GM23248 (cell line): ENCODE measurements at places on chromosomes 5 and 9.

DNA sequence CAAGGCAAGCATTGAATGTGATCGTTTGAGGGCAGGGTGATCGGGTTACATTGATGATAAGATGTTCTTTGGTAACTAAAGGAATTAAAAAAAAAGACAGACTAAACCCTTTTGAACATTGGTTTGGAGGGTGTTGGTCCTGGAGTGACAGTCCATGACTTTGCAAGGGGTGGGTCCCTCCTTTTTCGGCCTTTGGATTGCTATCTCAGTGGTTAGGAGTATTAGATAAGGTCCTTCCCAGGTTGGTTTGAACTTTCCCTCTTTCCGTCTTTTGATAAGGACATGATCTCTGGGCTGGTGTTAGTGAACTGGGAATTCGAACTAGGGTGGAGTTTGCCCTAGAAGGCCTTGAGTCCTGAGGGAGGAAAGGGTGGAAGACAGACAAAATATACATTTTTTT, 5.4 kb upstream of the ABO start:
- H3K4me3 ChIP-seq: no peak overlapping the region
- H3K27ac ChIP-seq: no peak overlapping the region
- DNase-seq: no peak
- H3K36me3 ChIP-seq: no peaks in the 10 kb centered on the region

DNA sequence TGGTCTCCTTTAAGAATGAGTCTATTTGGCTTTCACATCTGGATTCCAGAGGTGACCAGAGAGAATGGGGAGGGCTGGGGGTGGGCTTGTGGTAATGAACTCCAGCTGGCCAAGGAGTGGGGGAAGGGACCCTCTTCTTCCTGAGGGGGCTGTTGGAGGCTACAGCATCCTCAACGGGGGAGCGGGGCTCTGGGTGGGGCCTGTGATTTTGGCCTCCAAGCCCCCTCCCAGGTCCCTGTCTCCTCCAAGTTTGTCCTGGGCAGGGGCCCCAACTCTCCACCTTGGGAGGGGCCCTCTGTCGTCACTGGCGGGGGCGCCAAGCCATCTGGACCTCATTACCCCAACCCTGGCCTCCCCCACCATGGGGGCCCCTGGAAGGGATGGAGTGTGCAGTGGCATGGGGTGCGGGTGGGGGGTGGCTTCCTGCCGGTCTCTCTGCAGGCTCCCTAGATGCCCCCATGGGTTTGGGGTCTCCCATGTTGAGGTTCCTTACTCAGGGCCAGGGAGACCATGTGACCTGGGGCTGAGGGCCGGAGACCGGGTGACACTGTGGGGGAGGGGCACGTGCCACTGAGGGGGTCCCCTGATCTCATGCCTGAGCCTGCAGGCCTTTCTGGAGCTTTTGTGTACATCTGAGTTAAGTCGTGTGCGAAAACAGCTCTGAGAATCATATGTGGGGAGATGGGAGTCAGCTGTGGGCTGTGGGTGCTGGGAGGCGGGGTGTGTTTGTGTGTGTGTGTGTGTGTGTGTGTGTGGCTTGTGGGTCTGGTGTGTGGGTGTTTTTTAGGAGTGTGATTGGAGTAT, 32.4 kb downstream of the GOLGA2 start:
- no peaks in the 10 kb centered on the region for H3K27me3 ChIP-seq
- peak overlapping the region; percentile 83 for H3K4me3 ChIP-seq
- peaks cover 38% of the 10 kb centered on the region for H3K4me1 ChIP-seq

DNA sequence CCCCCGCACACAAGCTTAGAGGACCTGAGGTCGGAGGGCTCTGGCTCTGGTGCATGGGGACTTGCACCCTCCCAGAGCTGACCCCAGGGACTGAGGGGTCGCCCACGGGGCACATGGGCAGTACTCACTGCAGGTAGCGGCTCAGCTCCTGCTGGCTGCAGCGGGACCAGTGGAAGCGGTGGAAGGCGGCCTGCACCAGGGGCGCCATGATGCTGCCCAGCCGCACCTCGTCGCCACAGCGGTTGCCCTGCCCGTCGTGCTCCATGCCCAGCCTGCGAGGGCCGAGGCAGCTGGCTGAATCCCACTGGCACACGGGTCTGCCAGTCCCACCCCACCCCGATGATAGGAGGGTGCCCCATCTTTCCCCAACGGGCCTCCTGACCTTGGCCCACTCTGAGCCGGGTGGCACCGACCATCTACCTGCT, 93.8 kb downstream of the ZNF354C start:
- DNase-seq: no peak
- 0 out of 2 replicates have a peak, but pooled peaks cover 21% of the 10 kb centered on the region for H3K36me3 ChIP-seq
- no peaks in the 10 kb centered on the region for H3K4me1 ChIP-seq
- H3K4me3 ChIP-seq: no peak overlapping the region
- H3K27ac ChIP-seq: no peak overlapping the region
- no peaks in the 10 kb centered on the region for H3K27me3 ChIP-seq

DNA sequence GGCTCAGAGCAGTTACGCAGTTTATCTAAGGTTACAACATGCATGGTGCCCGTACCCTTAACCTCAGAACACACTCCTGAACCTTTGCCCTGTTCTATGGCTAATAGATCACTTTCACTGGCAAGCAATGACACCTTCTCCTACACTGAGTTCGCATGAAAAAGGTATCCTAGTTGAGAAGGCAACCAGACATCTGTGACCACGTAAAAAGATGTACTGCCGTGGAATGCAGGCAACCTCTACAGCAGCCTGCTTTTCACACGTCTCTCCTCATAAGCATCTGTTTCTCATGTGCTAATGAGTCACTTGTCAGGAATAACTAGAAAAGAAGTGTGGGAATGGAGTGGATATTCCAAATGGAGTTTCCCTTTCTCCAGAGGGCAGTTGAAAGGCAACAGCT, 71.4 kb downstream of the FBXO38 start:
- H3K27me3 ChIP-seq: no peaks in the 10 kb centered on the region
- H3K4me3 ChIP-seq: no peak overlapping the region
- H3K27ac ChIP-seq: no peak overlapping the region
- H3K4me1 ChIP-seq: no peaks in the 10 kb centered on the region

DNA sequence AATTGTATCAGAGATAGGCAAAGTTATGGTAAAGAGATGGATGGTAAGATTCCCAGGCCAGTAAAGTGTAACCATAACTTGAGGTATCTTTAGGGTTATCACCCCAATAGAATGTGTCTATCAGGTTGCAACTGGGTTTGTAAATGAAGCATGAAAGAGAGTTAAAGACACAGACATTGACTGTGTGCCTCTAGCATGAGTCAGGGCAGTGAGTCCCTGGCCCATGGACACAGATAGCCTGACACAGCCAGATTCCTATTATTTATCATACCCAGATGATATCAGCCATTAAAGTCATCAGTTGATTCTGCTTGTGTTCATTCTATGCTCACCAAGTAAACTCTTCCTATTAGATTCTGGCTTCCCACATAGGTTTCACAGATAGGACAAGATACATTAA, 33.5 kb upstream of the SNAPC3 start:
- H3K36me3 ChIP-seq: no peaks in the 10 kb centered on the region
- peak; percentile 19 for DNase-seq
- H3K27ac ChIP-seq: no peak overlapping the region
- H3K27me3 ChIP-seq: no peaks in the 10 kb centered on the region
- no peak overlapping the region for H3K4me3 ChIP-seq

DNA sequence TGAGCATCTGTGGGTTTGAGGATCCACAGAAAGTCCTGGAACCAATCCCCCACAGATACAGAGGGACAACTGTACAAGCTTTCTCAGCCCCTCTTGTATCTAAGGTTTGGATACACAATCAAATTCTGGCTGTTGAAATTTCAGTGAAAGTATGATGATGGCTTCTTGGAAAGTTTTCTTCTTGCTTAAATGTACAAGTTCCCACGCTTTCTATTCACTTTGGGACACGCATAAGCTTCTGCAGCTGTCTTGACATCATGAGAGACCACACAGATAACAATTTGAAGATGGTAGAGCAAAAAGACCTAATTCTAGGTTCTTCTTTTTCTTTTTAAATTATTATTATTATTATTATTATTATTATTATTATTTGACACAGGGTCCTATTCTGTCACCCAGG, 31.6 kb upstream of the ARL15 start:
- no peaks in the 10 kb centered on the region for H3K4me1 ChIP-seq
- H3K27ac ChIP-seq: no peak overlapping the region
- DNase-seq: no peak
- no peak overlapping the region for H3K4me3 ChIP-seq
- H3K27me3 ChIP-seq: no peaks in the 10 kb centered on the region

GRCh38 chr5:145991044-145991575, 54.7 kb downstream of the SH3RF2 start:
- no peaks in the 10 kb centered on the region for H3K4me1 ChIP-seq
- peak; percentile 28 for DNase-seq
- H3K27ac ChIP-seq: no peak overlapping the region
- no peaks in the 10 kb centered on the region for H3K36me3 ChIP-seq

DNA sequence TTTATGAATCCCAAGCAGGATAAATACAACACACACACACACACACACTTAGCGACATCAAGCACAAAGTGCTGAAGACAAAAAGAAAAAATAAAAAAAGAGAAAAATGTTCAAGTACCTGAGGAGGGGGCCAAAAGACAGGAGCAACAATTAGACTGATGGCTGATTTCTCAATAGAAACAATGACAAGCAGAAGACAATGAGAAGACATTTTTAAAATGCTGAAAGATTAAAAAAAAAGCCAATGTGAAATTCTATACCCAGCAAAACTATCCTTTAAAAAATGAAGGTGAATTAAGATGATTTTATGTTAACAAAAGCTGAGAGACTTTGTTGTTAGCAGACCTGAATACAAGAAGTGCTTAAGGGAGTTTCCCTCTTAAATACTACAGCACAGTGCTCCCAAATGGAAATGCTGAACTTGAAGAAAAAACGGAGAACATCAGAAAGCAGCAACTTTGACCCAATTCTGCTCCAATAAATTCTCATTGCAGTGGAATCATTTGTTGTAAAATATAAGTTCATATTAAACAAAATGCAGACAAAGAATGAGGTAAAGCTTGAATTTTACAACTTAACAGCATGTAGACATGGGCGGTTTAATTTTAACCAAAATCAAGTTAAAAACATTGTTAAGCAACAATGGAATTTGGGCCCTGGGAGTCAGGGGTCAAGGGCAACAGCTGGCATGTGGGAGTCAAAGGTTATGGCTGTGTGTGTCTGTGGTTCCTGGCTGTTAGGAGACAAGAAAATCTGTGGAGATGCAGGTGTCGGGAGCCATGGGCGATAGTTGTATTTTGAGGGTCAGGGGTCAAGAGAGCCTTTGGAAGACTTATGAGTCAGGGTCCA, 776 bp upstream of the RANBP17 start:
- H3K36me3 ChIP-seq: no peaks in the 10 kb centered on the region
- DNase-seq: no peak
- no peaks in the 10 kb centered on the region for H3K4me1 ChIP-seq
- no peaks in the 10 kb centered on the region for H3K27me3 ChIP-seq

GRCh38 chr5:150081541-150082283, 4.6 kb downstream of the CSF1R start:
- H3K36me3 ChIP-seq: no peaks in the 10 kb centered on the region
- H3K27me3 ChIP-seq: no peaks in the 10 kb centered on the region
- DNase-seq: no peak
- H3K4me3 ChIP-seq: no peak overlapping the region
- no peaks in the 10 kb centered on the region for H3K4me1 ChIP-seq

DNA sequence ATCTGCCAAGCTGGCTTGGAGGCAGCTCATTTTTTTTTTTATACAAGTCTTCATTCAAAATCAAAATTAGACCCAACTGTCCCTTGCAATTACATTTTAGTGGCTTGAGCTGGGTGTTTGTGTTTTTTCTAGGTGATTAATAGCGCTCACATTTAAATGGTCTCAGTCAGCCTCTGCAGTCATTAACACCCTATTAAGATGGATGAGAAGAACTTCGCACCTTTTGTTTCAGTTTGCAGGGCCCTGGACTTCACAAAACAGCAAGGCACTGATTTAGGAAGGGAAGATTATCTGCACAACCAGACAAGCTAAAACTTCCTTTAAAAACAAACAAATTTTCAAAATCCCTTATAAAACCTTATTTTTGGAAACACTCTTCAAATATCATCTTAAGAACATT, 374.8 kb downstream of the EFNA5 start:
- no peaks in the 10 kb centered on the region for H3K36me3 ChIP-seq
- no peak overlapping the region for H3K27ac ChIP-seq
- H3K4me3 ChIP-seq: no peak overlapping the region
- H3K4me1 ChIP-seq: no peaks in the 10 kb centered on the region
- DNase-seq: no peak

DNA sequence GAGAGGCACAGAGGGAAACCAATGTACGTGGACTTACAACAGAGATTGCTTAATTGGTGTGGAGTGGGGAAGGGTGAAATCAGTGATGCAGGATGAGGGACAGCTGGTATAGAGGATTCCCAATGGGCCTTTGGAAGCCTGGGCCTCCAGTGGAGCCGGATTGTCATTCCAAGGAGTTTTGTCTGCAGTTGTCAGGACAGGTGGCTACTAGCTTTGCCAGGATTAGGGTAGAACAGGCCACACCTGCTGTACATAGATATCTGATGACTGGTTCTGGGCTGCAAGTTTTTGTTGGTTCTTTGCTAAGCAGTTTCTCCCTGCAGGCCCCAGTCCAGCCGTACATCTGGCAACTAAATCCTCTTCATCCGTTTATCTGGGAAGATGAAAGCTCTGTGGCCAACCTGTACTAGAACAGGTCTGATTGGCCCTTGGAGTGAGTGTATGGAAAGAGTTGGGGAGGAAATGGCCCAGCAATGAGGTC, 4.2 kb downstream of the SKP2 start:
- H3K36me3 ChIP-seq: peaks cover 15% of the 10 kb centered on the region; the same call in 1 of the 2 replicates
- H3K4me1 ChIP-seq: peaks cover 46% of the 10 kb centered on the region
- H3K4me3 ChIP-seq: no peak overlapping the region
- no peaks in the 10 kb centered on the region for H3K27me3 ChIP-seq

DNA sequence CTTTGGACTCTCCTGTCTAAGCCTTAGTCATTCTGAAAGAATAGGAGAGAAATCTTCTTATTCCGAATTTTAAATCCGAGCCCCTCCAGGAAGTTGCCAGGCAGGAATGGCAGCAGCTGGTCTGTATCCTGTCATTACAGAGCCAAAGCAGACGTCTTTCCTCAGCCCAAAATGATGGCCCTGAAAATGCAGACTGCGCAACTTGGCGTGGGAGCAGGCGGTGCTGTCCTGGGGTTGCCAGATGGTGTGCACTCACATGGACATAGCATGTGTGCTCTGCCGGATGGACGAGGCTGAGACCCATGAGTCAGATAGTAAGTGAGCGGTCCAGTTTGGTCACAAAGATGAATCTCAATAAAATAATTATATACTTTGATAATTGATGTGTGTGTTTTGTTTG, 410.4 kb downstream of the KCTD16 start:
- H3K27me3 ChIP-seq: no peaks in the 10 kb centered on the region
- H3K4me1 ChIP-seq: no peaks in the 10 kb centered on the region
- H3K4me3 ChIP-seq: no peak overlapping the region
- no peak overlapping the region for H3K27ac ChIP-seq

- H3K27me3 ChIP-seq: no peaks in the 10 kb centered on the region
- peaks cover 17% of the 10 kb centered on the region for H3K4me1 ChIP-seq
- peak; percentile 19 for DNase-seq
- no peaks in the 10 kb centered on the region for H3K36me3 ChIP-seq
- no peak overlapping the region for H3K4me3 ChIP-seq
Measured at GRCh38 chr5:173715607-173716006, 99.2 kb upstream of the BOD1 start.
